Head of caudate nucleus (tissue), 42 donors: ENCODE measurements at places on chromosomes 4 and X.

- no peak for DNase-seq
Measured at GRCh38 chrX:40007131-40007755, 90.5 kb downstream of the BCOR start.

DNA sequence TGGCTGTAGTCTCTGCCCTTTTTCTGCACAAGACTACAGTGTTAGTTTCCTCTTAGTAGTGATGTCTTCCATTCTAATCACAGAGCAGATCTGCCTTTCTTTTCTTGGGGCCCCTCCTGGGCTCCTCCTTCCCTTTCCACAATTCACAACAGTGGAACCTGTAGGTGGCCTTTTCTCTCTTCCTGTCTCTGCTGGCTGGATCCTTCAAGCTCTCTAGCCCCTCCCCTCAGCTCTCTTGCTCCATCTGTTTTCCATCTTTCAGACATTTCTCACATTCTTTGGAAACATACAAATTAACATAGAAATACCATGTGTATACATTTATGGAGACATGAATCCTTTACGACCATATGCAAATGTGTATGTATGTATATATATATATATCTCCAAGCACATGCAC, 304 bp upstream of the SPIN2A start:
- no peak for DNase-seq

DNA sequence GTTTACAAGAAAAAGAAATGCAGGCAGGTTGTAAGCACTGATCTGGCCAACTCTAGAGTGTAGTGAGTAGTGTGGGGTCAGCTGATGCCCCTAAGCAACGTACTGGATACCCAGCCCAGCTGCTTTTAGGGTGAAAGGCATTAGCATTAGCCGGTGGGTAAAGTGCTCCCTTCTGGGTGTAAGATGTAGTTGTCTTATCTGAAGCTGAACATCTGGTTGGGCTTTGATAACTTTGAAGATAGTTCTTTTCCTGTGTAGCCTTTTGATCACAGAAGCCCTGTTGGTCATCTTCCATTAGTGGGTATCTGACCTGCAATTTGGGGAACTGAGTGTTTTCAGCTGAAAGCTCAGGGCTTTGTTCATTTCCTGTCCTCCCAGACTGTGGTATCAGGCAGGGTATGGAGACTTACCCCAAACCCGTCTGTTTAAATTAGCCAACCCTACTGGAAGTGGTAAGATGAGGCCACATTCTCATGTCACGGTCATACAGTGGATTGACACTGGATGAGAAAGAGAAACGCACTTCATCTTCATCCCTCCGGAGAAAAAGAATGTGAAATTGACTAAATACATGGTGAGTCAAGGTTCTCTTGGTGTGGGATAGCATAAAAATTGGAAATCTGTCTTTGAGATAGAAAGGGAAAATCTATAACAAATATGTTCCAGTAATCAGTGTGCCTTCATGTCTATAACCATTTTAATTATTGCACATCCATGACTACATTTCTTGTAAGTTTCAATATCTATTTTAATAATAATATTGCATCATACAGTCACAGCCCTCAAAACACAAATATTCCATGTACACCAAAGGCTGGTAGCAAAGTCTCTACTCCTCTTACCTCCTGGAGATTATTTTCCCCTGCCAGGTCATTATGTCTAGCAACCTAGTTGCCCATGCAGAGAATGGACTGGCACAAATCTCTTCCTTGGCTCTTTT, 8.7 kb downstream of the RHOH start:
- DNase-seq = no peak

DNA sequence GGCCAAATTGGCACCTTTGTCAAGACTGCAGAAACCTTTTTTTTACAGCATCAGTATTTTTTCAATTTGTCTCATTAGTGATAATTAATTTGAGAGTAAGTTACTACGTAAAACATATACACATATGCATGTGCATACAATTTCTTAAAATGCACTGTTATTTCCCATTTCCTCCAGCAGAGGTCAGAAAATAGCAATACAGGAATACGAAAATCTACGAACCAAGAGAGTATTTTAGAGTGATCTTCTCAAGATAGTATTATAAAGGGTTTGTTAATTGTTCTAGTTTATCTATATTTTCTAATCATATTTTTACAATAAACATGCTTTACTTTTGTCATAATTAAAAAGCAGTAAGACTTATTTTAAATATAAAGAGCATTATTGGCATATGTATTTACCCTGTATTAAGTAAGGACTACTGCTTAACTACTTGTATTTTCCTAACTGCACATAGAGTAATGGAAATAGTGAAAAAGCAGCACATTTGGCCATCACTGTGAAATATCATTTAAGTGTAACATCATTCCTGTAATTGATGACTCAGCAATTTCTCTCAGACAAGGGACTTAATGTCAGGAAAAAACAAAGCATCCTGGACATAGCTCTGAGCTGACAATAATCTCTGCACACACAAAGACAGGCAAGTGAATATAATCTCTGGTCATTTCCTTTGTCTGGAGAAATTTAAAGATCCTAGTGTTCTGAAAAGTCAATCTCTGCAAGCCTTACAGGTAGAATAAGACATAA, 45.6 kb downstream of the MAOB start:
- no peak for DNase-seq

GRCh38 chr4:69617083-69617694, 22.3 kb downstream of the UGT2A2 start:
- no peak for DNase-seq

GRCh38 chr4:36209941-36210649, 34.2 kb downstream of the ARAP2 start:
- no peak for DNase-seq

DNA sequence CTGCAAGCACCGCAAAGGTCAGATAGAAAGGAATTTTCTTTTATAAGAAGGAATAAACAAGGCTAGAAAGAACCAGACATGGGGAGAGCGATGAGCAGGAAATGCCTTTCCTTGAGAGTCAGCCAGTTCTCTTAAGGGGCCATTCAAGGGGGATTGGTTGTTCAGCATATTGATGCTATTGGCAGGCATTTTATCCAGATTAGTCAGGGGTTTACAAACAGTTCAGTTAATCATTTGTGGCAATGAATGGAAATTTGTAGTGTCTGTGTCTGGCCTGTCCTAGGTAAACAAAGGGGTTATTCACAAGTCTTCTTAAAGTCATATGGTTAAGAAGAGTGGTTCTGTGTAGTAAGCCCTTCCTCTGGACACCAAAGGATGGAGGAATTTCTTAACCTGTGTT, 184.7 kb upstream of the FRMPD4 start:
- no peak for DNase-seq

DNA sequence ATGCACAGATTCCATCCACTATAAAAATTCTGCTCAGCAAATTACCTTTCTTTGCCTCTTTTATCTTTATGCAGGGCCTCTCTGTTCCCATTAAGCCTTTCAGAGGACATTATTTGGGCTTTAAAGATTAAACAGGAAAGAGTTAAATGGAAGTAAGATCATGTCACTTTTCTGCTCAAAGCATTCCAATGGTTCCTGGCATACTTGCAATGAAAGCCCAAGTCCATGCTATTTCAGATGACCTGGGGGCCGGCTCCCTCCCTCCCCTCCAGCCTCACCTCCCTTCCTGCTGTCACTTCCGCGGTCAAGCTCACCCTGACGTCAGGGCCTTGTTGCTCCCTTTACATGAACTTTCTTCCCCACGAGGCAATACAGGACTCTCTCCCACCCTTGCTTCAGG, 125.5 kb downstream of the C4orf51 start:
- no peak for DNase-seq

GRCh38 chr4:146439999-146440398, 81.7 kb downstream of the SLC10A7 start:
- no peak for DNase-seq

DNA sequence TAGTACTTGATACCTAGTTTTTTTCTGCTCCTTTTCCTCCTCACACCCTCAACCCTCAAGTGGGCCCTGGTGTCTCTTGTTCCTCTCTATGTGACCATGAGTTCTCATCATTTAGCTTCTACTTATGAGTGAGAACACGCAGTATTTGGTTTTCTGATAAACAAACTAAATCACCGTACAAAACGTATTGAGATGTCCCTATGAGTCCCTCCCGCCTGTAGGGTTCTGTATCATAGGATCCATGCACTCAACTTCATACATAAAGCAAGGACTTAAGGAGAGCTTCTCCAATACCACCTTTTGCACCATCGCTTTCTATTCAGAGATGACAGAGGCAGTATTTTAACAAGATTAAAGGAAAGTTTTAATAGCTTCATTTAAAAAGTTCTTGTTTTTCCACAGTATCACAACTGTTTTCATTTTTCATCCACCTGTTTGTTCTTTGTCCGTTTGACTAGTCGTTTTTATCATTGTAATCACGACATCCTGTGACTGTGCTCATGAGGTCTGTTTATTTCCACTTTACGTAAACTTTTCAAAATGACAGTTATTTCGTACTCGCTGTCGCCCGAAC, 457 bp upstream of the RAB9A start:
- no peak for DNase-seq

DNA sequence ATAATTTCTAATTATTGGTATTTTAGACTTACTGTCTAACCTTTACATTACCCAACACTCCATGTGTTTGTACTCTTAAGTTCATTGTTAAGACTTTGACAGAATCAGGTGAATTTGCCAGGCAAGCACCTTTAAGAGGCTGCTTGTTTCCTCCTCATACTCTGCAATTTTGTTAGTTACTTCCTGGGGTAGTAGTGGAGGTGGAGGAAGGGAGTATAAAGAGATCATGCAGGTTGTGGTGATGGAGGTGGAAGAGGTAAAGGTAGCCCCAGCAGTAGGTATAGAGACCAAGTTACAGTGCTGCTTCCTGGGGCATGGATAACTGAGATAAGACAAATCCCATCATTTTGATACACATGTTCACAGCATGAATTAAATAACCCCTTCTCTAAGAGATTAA, 6.7 kb downstream of the WDR44 start:
- DNase-seq = no peak

- no peak for DNase-seq
Measured at GRCh38 chr4:23759066-23759465, 130.8 kb downstream of the PPARGC1A start.

DNA sequence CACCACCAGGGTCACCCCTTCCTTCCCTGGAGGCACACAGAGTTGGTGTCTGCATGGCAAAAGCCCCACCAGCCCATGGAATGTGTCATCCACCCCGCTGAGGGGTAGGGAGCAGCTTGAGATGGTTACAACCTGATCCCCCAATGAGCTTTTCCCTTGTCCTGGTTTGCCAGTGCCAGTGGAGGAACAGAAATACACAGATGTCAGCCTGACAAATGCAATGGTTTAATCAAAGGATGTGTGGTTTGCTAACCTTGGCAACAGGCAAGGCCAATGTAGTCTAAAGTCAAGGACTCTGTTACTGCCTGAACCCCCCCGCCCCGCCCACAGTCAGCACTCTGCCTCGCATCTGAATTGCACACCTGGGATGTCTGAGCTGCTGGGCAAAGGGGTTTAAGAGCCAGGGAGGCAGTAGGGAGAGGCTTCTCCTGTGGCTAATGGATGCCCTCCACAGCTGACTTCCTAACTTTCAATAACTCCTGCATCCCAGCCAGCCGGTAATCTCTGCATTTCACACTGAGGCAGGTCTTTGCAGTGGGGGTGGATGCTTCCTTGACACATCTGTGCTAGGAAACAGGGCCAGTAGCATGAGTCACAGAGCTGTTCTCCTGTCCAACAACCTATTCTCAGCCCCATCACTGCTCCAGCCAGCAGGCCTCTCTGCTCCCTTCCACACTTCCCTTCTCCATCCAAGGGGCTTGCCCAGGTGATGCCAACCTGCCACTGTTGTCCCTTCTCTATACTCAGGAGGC, 137.5 kb downstream of the AMMECR1 start:
- no peak for DNase-seq
